ENCODE measurements at places on chromosomes 2 and 18.

- DNase-seq, result no peak
Observed at GRCh38 chr2:6054161-6054671, 362.0 kb downstream of the SOX11 start.

GRCh38 chr2:237689336-237690131 lies 62.1 kb downstream of the LRRFIP1 start:
- DNase-seq, result no peak

DNA sequence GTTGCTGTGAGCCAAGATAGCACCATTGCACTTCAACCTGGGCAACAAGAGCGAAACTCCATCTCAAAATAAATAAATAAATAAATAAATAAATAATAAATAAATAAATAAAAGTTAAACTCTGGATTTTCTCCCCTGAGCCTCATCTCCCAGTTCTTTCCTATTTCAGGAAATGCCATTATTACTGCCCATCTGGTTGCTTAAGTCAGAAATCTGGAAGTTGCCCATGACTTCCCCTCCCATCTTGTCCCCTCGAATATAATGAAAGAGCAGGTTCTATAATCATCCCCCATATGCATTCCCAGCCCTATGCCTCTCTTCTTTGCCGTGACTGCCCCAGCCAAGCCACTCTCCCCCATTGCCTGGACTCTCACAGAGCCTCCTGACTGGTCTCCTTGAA lies 4.2 kb upstream of the PSD4 start:
- DNase-seq, result no peak

DNA sequence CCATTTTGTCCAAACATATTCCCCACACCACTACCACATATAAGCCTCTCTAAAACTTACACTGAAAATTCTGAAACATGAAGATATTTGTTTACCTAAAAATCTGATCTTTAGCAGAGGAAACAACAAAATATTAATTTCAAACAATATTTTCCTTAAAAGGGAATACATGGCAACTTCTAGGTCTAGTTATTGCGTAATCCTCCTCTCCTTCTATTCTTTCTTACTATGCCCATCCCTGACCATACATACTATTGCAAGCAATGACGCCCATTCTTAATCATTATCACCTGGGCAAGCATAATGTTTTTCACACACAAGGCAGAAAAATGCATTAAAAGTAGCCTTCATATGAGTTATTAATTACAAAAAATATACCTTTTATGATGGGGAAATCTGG lies 372.6 kb downstream of the ZEB2 start:
- no peak for DNase-seq

GRCh38 chr18:26453386-26453901 lies 94.9 kb downstream of the KCTD1 start:
- DNase-seq, result no peak

- no peak for DNase-seq
Observed at GRCh38 chr2:150917961-150918713, 343.5 kb downstream of the RBM43 start.

DNA sequence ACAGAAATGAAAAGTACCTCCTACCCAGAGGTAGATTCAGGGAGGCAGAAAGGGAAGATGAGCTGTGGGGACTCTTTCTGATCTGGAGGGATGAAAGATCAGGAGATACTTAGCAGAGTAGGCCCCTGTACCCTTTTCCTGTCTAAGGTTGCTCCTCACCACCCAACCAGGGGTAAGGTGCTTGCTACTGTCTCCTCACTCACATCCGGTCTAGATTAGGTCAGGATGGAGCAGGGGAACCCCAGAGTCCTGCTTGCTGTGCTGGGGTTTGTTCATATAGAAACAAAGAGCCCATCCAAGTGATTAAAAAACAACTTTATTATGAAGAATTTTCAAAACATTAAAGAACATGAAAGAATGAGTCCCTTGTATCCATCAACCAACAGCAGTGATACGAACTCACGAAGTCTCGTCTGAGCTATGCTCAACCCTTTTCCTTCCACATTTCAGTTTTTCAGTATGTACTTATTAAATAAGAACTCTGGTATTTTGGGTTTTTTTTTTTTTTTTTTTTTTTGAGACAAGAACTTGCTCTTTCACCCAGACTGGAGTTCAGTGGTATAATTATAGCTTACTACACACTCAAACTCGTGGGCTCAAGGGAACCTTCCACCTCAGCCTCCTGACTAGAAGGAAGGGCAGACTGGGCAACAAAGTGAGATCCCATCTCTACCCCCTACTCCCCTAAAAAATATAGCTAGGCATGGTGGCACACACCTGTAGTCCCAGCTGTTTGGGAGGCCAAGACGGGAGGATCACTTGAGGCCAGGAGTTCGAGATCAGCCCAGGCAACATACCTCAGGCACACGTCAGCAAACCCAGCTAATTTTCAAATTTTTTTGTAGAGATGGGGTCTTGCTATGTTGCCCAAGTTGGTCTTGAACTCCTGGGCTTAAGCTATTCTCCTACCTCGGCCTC lies 28.5 kb upstream of the MCFD2 start:
- DNase-seq, result no peak

- DNase-seq, result no peak
Observed at GRCh38 chr2:120542911-120543527, 192.6 kb upstream of the GLI2 start.

DNA sequence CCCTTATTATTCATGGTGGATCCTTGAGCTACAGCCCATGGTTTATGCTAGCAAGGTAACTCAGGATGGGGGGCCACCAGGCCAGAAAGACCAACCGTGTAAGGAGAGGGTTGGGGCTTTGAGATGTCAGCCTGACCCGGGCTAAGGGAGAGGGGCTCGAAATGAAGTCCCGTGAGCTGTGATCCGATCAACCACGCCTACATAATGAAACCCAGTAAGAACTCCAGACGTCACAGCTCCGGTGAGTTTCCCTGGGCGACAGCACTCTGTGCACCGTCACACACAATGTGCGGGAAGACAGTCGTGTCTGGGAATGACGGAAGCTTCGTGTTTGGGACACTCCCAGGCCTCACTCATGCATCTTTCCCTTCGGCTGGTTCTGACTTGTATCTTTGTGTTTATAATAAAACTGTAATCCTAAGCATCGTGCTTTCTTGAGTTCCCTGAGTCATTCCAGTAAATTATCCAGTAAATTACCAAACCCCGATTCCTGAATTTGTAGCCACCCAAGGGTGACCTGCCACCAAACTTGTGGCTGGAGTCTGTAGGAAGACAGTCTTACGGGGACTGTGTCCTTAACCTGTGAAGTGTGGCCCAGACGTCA lies 44.2 kb downstream of the CYP27C1 start:
- no peak for DNase-seq

- DNase-seq, result no peak
Observed at GRCh38 chr2:200596774-200597570, 11.2 kb downstream of the AOX1 start.

DNA sequence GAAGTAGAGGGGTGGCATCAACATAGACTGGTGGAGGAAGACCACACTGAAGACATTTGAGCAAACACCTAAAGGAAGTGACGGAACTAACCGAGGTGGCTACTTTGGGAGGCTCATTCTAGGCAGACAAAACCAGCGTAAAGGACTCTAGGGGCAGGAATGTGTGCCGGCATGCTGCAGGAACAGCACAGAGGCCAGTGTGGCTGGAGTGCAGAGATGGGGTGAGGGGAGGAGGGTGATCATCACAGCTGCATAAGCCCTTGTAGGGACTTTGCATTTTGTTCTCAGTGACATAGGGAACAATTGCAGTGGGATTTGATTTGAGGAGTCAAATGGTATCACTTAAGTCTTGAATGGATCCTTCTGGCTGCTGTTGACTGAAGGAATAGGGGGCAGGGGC lies 253.5 kb downstream of the NCKAP5 start:
- no peak for DNase-seq

- DNase-seq, result no peak
Observed at GRCh38 chr2:189348369-189348768, 92.9 kb upstream of the WDR75 start.

DNA sequence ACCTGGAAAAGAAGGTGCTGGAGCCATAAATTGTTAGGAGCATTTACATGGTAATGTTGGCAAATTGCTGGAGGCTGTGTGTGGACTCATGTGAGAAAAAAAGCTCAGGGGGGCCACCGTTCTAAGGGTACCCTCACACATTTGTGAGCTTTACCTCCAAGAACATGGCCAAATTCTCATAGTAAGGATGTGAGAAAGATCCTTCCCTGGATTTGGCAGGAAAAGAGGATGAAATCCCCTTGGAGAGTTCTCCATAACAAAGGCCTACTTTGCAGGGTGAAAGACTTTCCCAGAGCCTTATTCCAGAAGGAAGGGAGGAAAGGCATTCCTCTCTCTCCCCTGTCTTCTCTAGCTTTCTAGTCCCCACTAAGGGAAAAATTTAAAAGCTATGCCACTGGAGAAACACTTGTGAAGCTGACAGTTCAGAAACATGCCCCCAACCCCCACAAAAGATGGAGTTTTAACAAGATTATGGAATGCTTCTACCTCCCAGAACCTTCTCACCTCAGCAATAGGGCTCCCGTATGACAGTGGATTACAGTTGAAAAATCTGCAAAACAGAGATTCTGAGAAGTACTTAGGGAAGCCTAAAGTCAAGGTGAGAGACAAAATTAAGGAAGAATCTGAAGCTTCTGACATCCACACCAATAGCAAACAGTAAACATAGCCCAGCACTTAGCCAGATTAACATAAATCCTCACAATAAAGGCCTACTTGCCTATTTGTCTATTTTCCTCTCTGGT lies 20.2 kb upstream of the ERMN start:
- DNase-seq, result no peak

DNA sequence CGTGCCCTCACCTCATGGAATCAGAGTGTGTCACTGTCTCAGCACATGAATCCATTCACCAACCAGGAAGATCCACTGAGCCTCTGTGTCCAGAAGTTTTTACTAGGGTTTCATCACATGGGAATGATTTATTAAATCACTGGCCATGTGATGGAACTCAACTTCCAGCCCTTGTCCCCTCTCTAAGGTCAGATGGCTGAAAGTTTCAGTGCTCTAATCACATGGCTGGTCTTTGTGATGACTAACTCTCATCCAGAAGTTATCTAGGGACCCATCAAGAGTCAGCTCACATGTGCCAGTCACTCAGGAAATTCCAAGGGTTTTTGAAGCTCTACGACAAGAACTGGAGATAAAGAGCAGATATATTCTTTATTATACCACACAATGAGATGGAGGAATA lies 140.5 kb upstream of the GYPC start:
- no peak for DNase-seq

GRCh38 chr18:23087352-23087751 lies 47.9 kb upstream of the CABLES1 start:
- no peak for DNase-seq

DNA sequence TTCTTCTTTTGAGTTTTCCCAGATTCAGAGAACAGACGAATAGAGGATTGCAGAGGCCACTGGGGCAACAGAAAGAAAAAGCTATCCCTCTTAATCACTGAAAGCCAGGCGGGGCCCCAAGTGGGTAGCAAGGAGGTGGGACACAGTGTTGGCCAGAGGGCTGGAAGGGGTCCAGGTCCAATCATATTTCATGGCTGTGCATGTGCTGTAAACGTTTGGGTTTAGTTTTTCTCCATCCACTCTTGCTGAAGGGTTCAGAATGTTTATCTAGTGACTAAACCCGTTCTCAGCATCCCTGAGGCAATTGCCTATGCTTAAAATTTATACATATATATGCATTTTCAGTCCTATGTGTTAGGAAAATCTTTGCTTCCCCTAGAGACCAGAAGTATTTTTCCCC lies 99.4 kb upstream of the EPHA4 start:
- no peak for DNase-seq

GRCh38 chr18:22999212-22999611 lies 66.1 kb downstream of the RBBP8 start:
- DNase-seq, result no peak

- DNase-seq, result no peak
Observed at GRCh38 chr2:105610576-105611332, 134.0 kb upstream of the NCK2 start.

GRCh38 chr18:6652098-6652497 lies 77.4 kb upstream of the ARHGAP28 start:
- no peak for DNase-seq

- DNase-seq, result no peak
Observed at GRCh38 chr2:137511526-137511925, 452.7 kb upstream of the HNMT start.

- no peak for DNase-seq
Observed at GRCh38 chr18:46073474-46074331, 1.6 kb upstream of the PSTPIP2 start.

DNA sequence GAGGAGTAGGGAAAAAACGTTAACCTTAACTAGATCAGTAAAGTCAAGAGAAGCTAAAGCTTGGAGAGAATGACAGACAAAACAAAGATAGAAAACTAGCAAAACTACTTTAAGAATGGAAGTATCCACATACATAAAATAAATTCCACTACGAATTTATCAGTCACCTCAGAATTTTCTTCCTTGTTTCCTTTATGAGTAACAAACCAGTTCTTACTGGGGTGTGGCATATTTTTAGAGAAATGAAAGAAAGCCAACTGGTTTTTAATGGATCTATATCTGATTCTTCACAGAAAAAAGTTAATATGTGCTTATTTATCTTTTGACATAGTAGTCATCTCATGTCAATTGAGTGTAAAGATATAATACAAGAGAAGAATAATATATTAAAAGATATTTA lies 2033.7 kb upstream of the CELF4 start:
- DNase-seq, result no peak

GRCh38 chr2:201697899-201698298 lies 545 bp downstream of the MPP4 start:
- no peak for DNase-seq

GRCh38 chr2:137705296-137705695 lies 259.0 kb upstream of the HNMT start:
- DNase-seq, result no peak

GRCh38 chr2:43332653-43333052 lies 106.2 kb upstream of the ZFP36L2 start:
- no peak for DNase-seq

DNA sequence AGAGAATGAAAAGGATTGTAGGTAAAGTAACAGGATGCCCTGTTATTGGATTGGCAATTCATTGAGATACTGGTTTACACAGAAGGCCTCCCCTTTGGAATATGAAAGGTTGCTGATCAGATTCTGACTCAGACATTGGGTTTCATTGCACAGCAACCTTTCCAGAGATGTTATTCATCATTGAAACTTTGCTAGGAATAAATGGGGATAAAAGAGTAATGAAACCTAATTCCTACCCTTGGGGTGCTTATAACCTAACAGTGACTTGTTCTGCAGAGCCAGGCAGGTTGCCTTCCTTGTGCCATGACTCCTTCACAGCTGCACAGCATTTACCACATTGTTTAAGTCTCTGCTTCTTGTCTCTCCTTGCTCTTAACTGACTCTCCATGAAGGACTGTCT lies 5.0 kb downstream of the NAB1 start:
- DNase-seq, result no peak

GRCh38 chr2:217337771-217338170 lies 477.9 kb upstream of the TNP1 start:
- no peak for DNase-seq

GRCh38 chr2:174051741-174052583 lies 86.8 kb upstream of the SP3 start:
- no peak for DNase-seq
